ENCODE measurements at places on chromosomes 2 and 18. TPM values are rescaled to one million over a fixed set of nuclear protein-coding genes. Genes with fewer than 3 reads are reported as not detected.

Gene M1AP
- 0.31 TPM for total RNA-seq

Gene DYNAP
- not detected for total RNA-seq

Gene GAL3ST2
- total RNA-seq, result 2.5 TPM

Gene SP9
- total RNA-seq, result not detected

Gene PTPRN
- total RNA-seq, result 1.3 TPM

Gene DNER
- total RNA-seq, result 0.21 TPM

Gene CAPN14
- total RNA-seq, result 0.21 TPM

Gene AFF3
- total RNA-seq, result 21.9 TPM

Gene TMEM198
- total RNA-seq, result not detected

Gene CHRND
- total RNA-seq, result not detected

Gene MCEE
- 6.8 TPM for total RNA-seq

Gene POTEJ
- not detected for total RNA-seq

All from mononuclear cell (primary cell).